ENCODE measurements at places on chromosomes 7 and 10. TPM values are rescaled to one million over a fixed set of nuclear protein-coding genes. Genes with fewer than 3 reads are reported as not detected.

DNA sequence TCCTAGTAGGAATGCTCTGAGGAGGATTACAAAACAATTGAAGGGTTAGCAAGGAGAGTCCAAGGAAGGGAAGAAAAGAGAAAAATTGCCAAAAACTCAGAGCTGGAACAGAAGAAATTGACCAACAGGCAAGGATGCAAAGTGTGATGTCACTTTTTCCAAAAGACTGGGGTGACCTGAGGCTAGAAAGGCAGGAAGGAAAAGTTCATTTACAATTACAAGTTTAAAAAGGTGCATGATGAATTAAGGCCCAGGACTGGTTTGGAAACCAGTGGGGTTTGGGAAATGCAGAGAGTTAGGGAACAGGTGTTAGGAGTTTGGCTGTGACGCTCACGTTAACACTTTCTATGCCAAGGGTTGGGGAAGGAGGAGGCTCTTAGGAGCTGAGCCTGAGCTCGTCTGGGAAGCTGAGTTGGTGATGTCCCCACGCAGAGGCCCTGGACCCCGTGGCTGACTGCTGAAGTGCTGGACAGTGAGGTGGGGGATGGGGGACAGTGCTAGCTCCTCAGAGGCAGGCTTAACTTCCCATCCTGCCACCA lies 92.6 kb upstream of the PODXL start:
- ATAC-seq: no peak

- ATAC-seq: no peak
Observed at GRCh38 chr10:42984035-42984610, 92.7 kb upstream of the RET start.

CCDC146 gene
- total RNA-seq: 6.7 TPM

GRCh38 chr10:88810196-88810961 lies 7.8 kb downstream of the LIPM start:
- peak; percentile 79 for ATAC-seq

GRCh38 chr7:28904578-28905048 lies 53.5 kb downstream of the TRIL start:
- ATAC-seq: no peak

CRHR2 gene
- total RNA-seq: not detected

DNA sequence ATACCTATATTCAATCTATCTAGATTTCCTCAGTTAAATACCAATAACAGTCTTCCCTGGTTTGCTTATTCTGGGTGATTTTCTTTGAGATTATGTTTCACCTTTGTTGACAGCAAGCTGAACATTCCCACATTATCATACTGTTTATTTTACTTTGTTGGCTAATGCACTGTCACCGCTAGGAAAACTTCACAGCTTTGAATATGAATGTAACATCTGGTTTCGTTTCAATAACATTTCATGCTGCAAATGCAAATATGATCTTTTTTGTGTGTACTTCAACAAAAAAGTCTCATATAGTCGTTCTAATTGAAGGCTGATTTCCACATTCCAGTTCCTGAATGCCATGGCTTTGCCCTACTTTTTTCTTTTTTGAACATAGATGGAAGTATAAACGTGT lies 946.3 kb upstream of the GHITM start:
- no peak for ATAC-seq

- ATAC-seq: no peak
Observed at GRCh38 chr10:34178756-34179155, 636.3 kb downstream of the PARD3 start.

- ATAC-seq: no peak
Observed at GRCh38 chr10:118047157-118047719, 497 bp upstream of the RAB11FIP2 start.

- ATAC-seq: no peak
Observed at GRCh38 chr7:69516238-69516820, 81.9 kb upstream of the AUTS2 start.

STOX1 gene
- 0.28 TPM for total RNA-seq

NRP1 gene
- 8.8 TPM for total RNA-seq

CFTR gene
- total RNA-seq: 0.60 TPM

TACC2 gene
- 90.0 TPM for total RNA-seq

DNA sequence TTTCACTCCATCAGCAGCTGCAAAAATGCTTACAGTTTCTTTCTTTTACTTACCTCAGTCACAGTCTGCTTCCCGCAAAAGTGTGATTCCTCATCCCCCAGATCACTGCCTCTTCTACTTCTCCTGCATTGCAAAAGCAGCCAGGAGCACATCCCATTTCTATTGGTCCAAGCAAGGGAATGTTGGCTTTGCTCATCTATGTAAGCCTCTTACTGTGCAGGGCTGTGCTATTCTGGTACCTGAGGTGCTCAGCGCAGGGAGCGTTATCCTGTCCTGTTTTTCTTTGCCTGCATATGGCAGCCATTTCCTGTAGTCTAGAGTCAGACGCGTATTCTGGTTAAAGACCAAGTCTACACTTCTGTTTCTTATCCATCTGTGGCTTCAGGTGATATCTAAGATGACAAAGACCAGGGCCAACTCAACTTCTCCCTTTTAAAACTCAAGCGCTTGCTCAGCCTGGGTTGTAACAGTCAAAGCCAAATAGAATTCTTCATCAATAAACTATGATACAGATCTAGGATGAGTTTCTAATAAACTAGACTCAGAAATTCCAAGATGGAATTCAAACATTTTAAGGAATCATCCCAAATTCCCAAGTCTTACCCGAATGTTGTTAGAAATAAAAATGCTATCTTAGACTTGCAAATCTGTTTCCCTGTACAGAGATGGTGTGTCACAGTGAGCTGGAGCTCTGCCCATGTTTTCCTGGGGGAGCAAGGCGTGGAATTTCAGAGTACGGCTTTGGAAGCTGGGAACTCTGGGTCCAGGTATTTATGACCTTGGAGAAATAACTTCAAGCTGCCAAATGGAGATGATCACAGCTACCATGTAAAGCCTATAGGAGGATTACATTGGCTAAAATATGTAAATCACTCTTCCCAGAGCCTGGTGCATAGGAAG lies 6.1 kb upstream of the RBM17 start:
- no peak for ATAC-seq
